NCI-H187 (cell line): ENCODE measurements at places on chromosomes 5 and 9.

GRCh38 chr5:96110300-96110699 is 148.6 kb upstream of the ELL2 start:
- DNase-seq: no peak

GRCh38 chr5:173033923-173034322 is 22.2 kb upstream of the CREBRF start:
- DNase-seq: no peak

- no peak for DNase-seq
Observed at GRCh38 chr9:95459851-95460517, 56.8 kb downstream of the PTCH1 start.

DNA sequence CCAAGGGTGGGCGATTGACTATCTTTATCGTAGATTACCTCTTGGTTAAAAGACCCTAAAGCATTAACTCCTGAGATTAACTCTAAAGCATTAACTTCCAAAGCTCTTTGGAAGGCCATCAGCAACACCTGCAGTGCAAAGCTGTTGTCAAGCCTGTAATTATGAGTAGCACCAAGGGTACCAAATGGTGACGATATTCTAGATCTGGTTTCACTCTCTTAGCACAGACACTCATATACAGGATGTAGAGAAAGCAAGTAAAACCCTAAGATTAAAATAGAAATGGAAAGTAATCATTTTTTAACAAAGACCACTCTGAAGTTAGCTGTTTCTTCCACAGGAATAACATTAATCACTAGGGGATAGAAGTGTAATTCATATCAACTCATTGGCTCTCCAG is 29.9 kb upstream of the TNFSF8 start:
- DNase-seq: no peak

GRCh38 chr9:8660383-8660782 is 860.8 kb upstream of the DMAC1 start:
- DNase-seq: no peak

GRCh38 chr9:5799314-5799713 is 33.6 kb downstream of the ERMP1 start:
- DNase-seq: no peak

DNA sequence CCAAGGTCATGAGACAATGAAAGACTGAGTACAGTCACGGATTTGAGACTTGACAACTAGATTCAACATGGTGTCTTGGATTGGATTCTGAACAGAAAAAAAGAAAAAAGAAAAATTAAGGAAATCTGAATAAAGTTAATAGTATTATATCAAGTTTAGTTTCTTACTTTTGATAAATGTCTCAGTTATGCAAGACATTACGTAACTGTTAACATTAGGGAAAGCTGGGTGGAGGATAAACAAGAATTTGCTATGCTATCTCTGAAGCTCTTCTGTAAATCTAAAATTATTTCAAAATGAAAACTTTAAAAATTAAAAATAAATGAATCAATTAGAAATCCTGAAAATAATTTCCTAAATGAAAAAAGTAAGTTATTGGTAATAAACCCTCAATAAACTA is 14.4 kb upstream of the DCAF12 start:
- DNase-seq: no peak

GRCh38 chr9:122197426-122197825 is 31.3 kb downstream of the LHX6 start:
- peak; percentile 79 for DNase-seq

- DNase-seq: no peak
Observed at GRCh38 chr5:23268136-23268535, 239.3 kb upstream of the PRDM9 start.

DNA sequence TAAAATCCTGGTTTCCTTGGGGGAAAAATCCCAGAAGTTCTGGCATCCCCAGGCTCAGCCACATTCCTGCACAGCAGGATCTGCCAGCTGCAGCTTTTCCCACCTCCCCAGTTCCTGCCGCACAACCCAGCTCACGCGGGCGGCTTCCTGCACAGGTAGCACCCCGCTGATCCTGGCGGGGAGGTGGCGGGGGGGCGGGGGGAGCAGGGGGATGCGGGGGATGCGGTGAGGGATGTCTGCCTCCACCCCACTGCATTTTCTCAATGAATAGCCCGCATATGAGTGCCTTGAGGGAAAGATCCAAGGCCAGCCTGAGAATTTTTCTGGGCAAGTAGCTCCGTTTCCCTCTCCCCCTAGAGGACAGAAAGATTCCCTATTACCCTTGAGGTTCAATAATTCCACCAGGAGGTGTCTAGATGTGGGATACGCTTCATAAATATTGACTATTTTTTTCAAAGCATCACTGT is 21.1 kb downstream of the GFPT2 start:
- no peak for DNase-seq

DNA sequence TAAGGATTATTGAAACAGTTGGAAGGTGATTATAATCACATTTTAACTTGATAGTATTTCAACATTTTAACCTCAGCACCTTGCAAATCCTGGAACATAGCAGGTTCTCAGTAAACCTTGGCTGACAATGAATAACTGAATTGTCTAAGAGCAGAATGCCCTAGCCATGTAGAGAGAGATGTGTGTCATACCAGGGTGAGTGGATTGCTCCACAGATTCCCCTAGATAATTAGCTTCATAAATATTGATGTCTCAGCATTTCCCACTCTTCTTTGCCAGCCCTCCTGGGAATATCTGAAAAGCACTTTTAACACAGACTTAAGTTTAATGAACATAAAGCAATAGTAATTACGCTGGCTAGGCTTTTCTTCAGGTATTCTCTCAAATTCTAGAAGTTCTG is 363.5 kb downstream of the MAN2A1 start:
- DNase-seq: no peak

DNA sequence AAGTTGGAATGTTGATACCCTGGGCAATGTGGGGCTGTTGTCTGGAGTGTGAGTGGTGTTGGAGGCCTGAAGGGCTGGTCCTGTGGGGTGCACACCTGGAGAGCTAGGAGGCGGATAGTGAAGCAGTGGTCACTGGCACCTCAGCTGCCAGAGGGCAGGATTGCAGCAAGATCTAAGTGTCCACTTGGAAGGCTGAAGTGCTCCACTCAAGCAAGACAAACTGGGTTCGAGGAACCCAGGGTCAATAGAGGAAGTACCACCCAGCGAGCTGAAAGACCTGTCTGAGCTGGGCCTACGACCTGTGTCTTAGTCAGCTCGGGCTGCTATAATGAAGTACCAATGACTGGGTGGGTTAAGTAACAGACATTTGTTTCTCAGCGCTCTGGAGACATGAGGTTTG is 39.7 kb upstream of the TJP2 start:
- DNase-seq: no peak

- no peak for DNase-seq
Observed at GRCh38 chr5:69043655-69043996, 50.2 kb upstream of the SLC30A5 start.

- no peak for DNase-seq
Observed at GRCh38 chr5:161138751-161139455, 286.9 kb upstream of the ATP10B start.

GRCh38 chr9:101848485-101848919 is 110.1 kb upstream of the GRIN3A start:
- DNase-seq: no peak

GRCh38 chr5:91101600-91102379 is 281.3 kb downstream of the ARRDC3 start:
- peak; percentile 6 for DNase-seq

- no peak for DNase-seq
Observed at GRCh38 chr9:93677048-93677571, 100.7 kb downstream of the PHF2 start.

- no peak for DNase-seq
Observed at GRCh38 chr5:8413975-8414374, 545.0 kb downstream of the MTRR start.

DNA sequence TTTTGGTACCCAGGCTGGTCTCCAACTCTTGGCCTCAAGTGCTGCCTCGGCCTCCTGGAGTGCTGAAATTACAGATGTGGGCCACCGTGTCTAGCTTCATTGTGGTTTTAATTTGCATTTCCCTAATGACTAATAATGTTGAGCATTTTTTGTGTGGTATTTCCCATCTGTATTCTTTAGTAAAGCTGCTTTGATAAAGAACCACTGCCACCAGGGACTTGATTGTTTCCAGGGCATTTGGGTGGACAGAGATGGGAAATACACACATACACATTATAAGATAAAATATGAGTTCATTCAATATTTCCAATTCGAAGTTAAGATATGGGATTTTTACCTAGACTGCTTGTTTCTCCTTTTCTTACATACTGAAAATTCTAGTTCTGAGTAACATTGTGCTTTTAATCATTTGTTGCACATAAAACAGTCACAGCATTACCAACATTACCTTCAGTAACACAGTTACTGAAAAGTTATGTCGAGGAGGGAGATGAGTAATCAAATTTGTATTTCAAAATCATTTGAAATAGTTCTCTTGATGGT is 28.9 kb downstream of the HABP4 start:
- DNase-seq: no peak

DNA sequence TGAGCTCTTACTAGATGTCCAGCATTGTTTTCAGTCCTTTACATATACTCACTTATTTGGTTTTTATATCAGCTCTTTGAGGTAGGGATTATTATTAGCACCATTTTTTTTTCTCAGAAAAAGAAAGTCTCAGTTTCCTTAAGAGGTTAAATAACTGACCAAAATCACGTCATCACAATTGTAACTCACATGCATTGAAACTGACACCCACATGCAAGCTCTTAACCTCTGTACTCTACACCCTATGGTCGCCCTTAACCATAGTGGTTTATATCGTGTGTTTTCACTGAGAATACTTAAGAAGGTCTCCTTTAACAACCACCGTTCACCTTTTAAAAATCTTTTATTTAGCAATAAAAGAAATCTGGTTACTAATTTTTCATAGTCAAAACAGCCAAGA is 61.0 kb downstream of the PRDM6 start:
- no peak for DNase-seq

- no peak for DNase-seq
Observed at GRCh38 chr5:116763987-116764866, 189.6 kb upstream of the SEMA6A start.

DNA sequence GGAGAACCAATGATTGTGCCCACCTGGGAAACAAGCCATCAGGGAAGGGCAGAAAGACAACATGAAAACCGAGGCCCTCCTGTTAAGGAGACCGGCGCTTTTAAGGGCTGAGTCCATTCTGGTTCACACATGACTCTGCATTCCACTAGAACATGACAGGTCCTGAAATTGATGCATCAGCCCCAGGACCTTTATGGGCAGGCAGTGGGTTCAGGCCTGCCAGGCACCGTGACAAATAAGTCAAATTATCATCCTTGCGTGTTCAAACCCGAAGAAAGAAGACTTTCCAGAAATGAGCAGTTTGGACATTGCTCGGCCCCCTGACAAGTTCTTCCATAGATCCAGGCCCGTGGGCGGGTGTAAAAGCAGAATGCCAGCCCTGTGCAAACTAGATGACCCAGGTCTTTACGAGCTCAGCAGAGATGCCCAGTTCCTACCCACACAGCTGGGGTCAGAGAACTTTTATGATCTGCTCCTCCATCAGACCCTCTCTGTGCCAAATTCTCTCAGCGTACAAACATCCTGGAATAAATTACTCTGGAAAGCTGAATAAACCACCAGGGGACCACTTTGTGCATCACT is 295.5 kb upstream of the WWC1 start:
- DNase-seq: no peak

- no peak for DNase-seq
Observed at GRCh38 chr9:107342476-107343161, 59.5 kb downstream of the RAD23B start.

GRCh38 chr5:80958616-80959015 is 1.5 kb upstream of the RASGRF2 start:
- DNase-seq: no peak

GRCh38 chr9:125125523-125125922 is 17.8 kb downstream of the SCAI start:
- no peak for DNase-seq

DNA sequence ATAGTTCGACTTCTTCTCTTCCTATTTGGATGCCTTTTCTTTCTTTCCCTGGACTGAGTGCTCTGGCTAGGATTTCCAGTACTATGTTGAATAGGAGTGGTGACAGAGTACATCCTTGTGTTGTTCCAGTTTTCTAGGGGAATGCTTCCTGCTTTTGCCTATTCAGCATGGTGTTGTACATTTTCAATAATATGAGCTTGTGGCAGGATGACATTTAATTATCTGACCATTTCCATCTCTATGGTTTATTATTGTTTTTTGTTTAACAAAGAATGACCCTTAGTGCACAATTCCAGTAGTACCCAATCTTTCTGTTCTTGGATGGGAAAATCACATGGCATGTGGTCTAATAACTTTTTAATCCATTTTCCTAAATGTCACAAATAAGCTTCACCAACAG is 135.6 kb upstream of the SLC12A2 start:
- DNase-seq: no peak

GRCh38 chr5:77633207-77633675 is 5.3 kb downstream of the OTP start:
- DNase-seq: no peak

GRCh38 chr5:122311497-122311960 is 508 bp upstream of the SNCAIP start:
- peak; percentile 45 for DNase-seq

DNA sequence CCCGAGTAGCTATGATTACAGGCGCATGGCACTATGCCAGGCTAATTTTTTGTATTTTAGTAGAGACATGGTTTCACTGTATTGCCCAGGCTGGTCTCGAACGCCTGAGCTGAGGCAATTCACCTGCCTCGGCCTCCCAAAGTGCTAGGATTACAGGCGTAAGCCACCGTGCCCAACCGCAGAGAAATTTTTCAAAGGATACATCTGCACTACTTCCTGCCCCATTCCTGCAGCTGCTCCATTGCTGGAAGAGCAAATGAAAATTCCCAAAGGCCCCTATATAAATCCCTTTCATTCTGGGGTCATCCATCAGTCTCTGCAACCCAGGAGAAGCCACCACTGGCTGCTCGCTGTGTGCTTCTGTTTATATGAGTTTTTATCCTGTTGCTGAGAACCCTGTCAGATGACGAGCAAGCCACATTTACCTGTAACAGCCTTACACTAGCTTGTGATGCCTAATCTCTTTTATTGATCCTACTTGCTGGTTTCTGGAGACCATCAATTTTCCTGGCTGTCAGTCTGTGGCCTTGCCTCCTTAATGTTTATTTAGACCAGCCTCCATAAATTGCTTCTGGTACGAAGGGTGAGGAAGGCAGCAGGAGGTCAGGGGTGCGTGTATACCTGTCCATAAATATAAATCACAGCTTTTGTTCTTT is 925.3 kb downstream of the TLE4 start:
- no peak for DNase-seq

- DNase-seq: no peak
Observed at GRCh38 chr9:121185774-121186403, 15.8 kb downstream of the RAB14 start.

DNA sequence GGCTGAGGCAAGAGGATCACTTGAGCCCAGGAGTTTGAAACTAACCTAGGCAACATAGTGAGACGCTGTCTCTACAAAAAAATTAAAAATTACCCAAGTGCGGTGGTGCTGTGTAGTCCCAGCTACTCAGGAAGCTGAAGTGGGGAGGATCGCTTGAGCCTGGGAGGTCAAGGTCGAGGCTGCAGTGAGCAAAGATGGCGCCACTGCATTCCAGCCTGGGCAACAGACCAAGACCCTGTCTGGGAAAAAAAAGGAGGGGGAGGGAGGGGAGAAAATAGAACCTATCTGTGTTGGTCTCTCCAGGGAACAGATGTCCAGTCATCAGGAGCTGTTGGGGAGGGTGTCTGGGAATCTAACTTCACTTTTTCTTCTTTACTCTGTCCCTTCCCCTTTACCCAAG is 24.3 kb downstream of the MAT2B start:
- no peak for DNase-seq

- no peak for DNase-seq
Observed at GRCh38 chr5:139660105-139660922, 12.2 kb downstream of the CXXC5 start.
